ENCODE measurements at places on chromosomes 6 and 20.

- DNase-seq, result no peak
Measured at GRCh38 chr6:144334150-144334708, 49.1 kb downstream of the UTRN start.

GRCh38 chr6:21907291-21907690 lies 313.7 kb downstream of the SOX4 start:
- DNase-seq, result no peak

DNA sequence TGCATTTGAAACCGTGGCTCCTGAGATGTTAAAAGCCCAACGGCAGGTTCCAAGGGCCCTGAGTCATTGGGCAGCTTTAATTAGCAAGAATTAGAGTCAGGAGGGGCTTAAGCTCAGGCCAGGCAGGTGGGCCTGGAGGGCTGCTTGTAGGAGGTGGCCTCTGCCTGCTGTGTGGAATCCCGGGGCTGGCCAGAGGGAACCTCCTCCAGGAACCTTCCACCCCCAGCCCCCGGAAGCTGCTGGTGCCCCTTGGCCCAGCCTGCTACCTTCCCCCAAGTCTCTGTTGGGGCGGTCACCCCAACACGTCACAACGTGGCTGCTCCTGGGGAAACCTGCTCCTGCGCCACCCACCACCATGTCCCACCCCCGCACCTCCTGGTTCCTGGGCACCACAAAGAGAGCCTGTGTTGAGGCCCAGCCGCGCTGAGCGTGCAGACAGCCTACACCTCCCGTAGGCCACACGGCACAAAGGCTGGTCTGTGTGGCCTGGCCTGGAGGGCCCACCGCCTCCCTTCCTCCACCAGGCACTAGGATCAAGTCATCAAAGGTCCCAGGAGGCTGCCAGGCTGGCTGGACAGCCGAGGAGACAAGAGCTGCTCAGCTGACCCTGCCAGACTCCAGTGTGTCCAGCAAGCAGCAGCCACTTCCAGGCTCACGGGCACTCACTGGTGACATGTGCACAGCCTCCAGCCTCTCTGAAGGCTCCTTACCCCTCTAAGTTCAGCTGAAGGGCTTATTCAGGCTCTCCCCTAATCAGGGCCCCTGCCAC lies 86.3 kb downstream of the SNX5 start:
- DNase-seq, result no peak

- DNase-seq, result no peak
Measured at GRCh38 chr6:169316651-169317050, 63.0 kb upstream of the THBS2 start.

GRCh38 chr6:8100159-8100854 lies 2.0 kb downstream of the EEF1E1 start:
- DNase-seq, result no peak

DNA sequence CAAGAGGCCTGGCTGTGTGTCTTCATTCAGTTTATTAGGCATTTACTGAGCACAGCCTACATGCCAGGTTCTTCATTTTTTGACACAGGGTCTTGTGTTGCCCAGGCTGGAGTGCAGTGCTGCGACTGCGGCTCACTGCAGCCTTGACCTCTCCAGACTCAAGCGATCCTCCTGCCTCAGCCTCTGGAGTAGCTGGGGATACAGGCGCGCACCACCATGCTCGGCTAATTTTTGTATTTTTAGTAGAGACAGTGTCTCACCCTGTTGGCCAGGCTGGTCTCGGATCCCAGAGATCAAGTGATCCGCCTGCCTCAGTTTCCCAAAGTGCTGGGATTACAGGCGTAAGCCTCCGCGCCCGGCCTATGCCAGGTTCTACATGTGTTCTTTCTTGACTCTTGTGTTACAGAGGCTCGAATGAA lies 601 bp upstream of the ATRN start:
- no peak for DNase-seq

DNA sequence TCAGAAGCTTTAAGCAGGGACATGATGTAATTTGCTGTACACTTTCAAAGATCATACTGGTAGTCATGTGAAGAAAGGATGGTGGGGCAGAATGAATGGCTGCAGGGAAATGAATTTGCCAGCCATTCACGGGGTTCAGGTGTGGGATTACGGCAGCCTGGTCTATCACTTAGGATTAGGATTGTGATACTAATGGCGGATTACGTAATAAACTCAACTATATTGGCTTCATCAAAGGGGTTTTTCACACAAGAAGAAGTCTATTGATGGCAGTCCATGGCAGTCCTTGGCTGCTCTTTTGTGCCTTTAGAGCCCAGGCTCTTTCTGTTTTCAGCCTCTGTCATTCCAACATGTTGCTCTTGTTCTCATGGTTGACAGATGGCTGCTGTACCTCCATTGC lies 12.6 kb upstream of the EEF1E1 start:
- no peak for DNase-seq

DNA sequence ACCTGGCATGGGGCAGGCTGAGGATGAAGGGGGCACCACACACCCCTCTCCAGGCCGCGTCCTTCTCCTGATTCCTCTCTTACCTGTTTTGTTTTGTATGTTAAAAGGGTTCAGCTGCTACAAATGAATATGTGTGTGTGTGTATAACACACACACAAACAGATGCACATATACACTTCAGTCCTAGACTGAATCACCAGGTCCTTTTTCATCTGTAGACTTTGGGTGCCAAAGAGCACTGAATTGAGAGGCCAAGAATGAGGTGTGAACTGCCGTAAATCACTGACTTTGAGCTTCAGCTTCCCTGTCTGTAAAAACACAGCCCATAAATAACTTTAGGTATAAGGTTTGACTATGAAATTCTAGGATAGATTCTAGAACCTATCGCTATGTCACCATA lies 40.5 kb downstream of the SULF2 start:
- DNase-seq, result no peak

DNA sequence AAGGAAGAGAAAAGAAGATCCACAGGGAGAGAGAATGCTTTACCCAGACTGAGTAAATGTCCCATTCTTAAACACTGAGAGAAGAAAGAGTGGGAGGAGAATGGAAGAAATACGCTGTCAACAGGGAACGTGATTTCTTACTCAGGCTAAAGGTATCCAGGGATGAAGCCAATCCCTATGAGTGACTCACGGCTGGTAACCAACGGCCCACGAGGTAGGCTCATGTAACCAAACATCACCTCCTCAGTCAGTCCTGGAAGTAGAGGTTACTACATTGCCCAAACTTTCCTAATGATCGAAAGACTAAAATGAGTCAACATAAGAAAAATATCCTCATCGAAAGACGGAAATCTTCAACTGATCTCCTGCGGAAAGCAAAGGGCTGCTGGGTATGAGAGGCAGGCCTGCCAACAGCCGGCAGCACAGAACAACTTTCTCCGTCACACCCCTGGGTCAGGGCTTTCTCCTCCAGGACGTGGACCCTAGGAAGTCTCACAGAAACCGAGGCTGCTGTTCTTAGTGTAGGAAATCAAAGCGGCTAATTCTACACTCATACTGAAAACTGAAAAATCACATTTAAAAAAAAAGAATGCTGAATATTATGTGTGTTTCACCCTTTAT lies 292.6 kb downstream of the GMDS start:
- no peak for DNase-seq
